Psoas muscle (tissue), 8 donors: ENCODE measurements at places on chromosomes 1 and 21. TPM values are rescaled to one million over a fixed set of nuclear protein-coding genes. Genes with fewer than 3 reads are reported as not detected.

- no peak for DNase-seq
These were observed 4.1 kb downstream of the CD84 start for GRCh38 chr1:160575112-160575664.

AMY2A gene
- not detected for total RNA-seq

DNA sequence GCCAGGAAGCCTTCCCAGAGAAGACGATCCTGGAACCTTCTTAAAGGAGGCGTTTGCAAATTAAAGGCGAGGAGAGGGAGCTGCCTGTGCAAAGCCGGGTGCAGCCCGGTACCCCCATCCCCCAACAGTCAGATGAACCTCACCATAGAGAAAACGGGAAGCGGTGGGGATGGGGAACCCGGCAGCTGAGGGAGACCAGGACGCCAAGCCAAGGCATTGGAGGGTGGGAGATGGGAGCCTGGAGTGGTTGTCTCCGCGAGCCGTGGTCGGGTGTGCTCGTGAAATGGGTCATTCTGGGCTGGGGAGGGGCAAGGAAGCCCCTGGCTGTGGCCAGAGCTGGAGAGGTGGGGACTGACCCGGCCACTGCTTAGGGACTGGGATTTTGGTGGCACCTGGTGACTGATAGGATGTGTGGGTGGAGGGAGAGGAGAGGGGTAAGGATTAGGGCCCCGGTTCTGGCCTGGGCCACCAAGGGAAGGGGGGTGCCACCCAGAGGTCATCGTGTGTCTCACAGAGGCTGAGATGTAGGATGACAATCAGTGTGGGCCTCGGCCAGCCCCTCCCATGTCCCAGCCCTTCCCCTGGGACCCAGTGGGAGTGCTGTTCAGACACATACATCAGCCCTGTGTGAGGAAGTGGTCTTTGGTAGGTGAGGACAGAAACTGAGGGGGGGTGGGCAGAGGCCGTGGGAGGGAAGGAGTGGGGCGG, 676 bp upstream of the PADI2 start:
- no peak for DNase-seq

CACNA1S gene
- total RNA-seq: 56.3 TPM

SPRR2B gene
- total RNA-seq: not detected

TBX15 gene
- 145 TPM for total RNA-seq

DNA sequence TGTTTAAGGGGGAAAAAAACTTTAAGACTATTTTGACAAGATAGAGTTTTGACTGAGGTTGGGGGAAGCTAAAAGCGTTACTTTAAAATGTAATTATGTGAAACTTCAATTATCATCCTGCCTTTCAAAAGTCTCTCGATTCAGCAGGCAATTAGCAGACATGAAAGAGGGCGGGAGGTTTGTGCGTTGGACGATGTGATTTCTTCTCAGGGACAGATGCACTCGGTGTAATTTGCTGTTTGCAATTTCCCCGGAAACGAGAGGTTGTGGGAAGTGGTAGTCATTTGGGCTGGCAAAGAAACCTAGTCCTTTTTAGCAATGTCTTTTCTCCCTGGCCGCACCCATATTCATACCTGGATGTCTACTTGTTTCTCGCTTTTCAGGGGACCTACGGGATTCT, 27.1 kb downstream of the KAZN start:
- no peak for DNase-seq

DNA sequence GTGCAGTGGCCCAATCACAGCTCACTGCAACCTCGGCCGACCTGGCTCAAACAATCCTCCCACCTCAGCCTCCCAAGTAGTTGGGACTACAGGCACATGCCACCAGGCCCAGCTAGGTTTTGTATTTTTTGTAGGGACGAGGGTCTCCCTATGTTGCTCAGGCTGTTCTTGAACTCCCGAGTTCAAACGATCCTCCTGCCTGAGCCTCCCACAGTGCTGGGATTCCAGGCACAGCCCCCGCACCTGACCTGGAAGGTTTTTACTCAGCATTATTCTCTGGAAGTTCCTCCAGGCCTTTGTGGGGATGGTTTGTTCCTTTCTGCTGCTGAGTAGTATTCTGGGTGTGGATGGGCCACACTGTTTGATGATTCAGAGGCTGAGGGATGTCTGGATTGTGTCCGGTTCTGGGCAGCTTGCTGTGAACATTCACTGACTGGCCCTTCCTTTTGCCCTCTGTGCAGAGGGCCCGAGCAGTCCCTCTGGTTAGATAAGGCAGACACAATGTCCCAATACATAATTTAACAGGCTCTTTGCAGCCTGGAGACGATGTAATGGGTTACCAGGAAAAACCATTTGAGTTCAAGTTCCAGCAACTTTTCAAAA, 6.0 kb upstream of the TRAPPC10 start:
- no peak for DNase-seq

DNA sequence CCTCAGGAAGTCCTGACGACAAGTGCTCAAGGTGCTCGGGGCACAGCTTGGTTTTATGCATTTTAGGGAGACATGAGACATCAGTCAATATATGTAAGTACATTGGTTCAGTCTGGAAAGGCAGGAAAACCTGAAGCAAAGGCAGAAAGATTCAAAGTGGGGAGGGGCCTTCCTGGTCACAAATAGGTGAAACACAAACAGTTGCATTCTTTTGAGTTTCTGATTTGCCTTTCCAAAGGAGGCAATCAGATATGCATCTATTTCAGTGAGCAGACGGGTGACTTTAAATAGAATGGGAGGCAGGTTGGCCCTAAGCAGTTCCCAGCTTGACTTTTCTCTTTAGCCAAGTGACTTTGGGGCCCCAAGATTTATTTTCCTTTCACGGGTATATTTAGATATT, 8.9 kb upstream of the RNF187 start:
- DNase-seq: no peak

GRCh38 chr1:56978819-56979218, 13.0 kb upstream of the C8B start:
- DNase-seq: no peak

- DNase-seq: no peak
These were observed 57.9 kb downstream of the DDAH1 start for GRCh38 chr1:85406887-85407533.

DNA sequence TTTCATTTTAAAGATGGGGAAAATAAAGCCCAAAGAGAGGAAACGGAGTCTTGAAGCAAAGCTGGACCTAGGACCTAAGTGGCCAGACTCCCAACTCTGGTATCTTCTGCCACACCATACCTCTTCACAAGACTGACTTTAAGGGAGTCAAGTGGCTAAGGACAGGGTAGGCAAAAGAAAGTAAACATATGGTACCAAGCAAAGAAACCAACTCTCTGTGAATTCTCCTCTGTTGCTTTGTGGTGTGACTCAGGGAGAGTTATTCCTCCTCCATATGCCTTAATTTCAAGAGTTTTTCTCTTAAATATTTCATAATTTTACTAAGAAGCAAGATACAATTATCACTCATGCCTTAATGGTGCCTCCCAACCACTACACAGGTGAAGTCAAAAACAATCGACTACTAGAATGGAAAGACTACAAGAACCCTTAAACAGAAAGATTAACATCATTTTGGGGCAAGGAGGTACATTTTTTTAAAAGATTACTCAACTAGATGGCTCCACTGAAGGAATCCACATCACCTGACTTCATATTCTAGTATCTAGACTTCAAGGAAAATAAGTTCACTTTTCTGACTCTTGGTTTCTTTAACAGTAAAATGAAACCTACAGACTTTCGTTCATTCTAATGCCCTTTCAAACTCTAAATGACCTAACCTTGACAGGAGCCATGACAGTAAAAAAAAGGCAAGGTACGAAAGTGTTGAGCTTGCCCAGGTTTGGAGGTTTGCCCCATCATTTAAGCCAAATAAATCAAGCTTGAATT, 44.2 kb downstream of the LUZP1 start:
- no peak for DNase-seq

VASH2 gene
- total RNA-seq: 0.17 TPM

TDRD10 gene
- total RNA-seq: 0.50 TPM

- DNase-seq: peak; percentile 82
These were observed 12.9 kb downstream of the CAMK2N1 start for GRCh38 chr1:20472860-20473711.

NGF gene
- total RNA-seq: 1.4 TPM

PPIAL4G gene
- total RNA-seq: not detected
